ENCODE measurements at places on chromosomes 11 and 22. TPM values are rescaled to one million over a fixed set of nuclear protein-coding genes. Genes with fewer than 3 reads are reported as not detected.
A peak's percentile ranks its signal among the peaks of the same experiment; 100 is the strongest.

Gene SLC5A4
- total RNA-seq = 1.1 TPM

Gene MS4A8
- total RNA-seq = not detected

- no peak for DNase-seq
These were observed 63.2 kb upstream of the TOP3B start for GRCh38 chr22:22045571-22046335.

- DNase-seq = no peak
These were observed 3.2 kb downstream of the LINC01488 start for GRCh38 chr11:69484427-69485259.

- DNase-seq = no peak
These were observed 2.5 kb upstream of the RASGRP2 start for GRCh38 chr11:64746486-64746885.

GRCh38 chr22:37428649-37429586, 1.6 kb upstream of the ELFN2 start:
- no peak for DNase-seq

DNA sequence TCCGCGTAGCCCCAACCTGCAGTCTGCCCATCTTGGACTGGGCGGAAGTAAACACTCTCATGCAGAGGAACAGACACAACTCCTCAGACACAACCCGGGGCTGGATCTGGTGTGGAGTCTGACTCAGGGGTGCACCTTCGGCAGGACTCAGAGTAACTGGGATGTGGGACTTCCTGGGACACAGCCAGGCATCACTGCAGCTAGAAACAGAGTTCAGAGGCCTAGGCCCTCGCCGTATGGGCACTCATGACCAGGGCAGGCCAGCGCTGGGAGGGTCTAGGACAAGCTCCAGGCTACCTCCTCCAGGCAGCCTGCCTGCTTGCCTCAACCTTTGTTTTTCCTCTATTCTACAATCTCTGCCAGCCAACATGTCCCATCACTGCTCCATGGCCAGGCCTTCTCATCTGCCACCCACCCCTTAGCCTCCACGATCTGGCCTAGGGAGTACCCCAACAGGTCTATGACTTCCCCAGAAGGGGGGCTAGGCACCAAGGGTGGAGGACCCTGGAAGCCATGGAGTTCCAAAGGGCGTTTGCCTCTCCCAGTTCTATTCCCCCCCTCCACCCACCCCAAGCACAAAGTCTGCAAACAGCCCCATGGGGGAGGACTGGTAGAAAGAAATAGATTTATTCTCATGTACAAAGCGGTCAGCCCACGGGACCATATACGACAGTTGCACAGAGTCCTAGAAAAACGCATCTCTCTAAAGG, 98.5 kb downstream of the PDE2A start:
- DNase-seq = peak; percentile 54

- DNase-seq = no peak
These were observed 187.7 kb downstream of the EFCAB6 start for GRCh38 chr22:43624144-43624998.

- no peak for DNase-seq
These were observed 2.7 kb downstream of the ARHGAP1 start for GRCh38 chr11:46697723-46698122.

DNA sequence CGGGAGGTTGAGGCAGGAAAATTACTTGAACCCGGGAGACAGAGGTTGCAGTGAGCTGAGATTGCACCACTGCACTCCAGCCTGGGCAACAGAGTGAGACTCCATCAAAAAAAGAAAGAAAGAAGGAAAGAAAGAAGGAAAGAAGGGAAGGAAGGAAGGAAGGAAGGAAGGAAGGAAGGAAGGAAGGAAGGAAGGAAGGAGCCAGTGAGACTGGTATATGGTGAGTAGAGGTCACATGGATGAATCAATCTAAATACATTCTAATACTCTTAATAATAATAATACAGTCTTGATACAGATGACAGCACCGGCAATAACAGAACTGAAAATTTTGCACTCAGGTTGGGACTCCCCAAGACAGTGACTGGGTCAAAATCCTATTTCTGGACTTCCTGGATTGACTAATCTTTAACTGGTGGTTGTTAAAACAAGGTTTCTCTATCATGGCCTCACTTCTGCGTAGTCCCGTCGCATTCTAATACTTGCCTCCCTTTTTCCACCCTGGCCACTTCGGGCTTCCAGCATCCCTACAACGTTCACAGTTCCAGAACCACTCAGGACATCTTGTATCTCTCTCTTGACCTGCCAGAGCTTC, 53.5 kb upstream of the EIF3M start:
- DNase-seq = no peak
